ENCODE measurements at places on chromosomes 3 and 15.

DNA sequence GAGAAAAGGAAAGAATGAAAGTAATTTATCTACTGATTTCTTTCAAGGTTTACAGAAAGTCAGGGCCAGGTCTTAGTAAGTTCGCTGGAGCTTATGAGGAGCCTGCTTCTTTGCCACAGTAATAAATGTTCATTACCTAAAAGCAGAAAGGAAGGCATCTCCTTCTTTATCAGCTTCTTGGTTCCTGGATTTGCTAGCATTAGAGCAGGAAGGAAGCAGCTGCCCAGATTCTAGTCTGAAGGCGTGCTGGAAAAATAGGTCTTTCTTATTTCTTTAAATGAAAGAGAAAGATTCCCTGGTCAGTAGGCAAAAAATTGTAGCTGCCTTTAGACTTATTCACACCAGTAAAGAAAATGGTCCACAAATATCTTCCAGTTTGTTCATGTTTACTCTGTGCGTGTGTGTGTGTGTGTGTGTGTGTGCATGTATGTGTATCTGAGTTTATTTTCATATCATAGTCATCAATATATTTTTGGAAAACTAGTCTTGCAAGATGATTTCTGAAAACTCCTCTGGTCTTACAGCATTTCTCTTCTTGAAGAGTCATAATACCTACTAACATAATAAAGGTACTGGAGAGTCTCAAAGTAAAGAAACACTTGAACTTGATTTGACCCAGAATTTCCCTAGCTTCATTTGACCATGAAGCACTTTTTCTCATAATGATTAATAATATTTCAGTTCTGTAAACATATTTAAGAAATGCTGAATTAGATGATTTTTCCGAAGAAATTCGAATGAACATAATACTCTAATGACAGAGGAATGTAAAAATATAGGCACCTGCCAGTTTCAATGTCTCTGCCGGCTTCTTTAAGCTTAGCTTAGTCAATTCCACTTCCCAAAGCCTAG, 255.3 kb upstream of the ZPLD1 start:
- DNase-seq: peak; percentile 74

DNA sequence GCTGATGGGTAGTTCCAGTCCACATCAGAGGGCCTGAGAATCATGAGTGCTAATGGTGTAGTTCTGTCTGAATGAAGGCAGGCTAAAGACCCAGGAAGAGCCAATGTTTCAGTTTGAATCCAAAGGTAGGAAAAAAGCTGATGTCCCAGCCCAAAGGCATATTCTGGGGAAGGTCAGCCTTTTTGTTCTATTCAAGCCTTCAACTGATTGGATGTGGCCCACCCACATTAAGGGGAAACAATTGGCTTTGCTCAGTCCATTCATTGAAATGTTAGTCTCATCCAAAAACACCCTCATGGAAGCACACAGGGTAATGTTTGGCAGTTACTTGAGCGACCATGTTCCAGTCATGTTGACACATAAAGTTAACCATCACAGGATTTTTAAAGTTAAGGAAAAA, 25.9 kb downstream of the EPHB1 start:
- no peak for DNase-seq

DNA sequence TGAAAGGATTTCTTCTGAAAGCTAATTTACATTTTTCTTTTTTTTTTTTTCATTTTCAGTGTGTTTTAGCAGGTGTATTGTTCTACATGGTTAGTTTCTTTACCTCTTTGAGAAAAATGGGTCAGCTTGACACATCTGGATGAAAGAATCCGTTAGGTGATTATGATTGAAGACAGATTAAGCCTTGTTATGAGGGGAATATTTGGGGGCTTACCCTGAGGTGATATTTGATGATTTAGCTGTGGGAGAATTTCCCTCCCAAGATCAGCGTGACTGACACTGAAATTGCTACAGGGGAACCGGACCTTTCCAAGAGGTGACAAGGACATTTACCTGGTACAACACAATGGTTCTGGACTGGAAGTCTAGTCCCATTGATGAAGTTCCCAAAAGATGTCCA, 147.5 kb downstream of the NFKBIZ start:
- no peak for DNase-seq

- no peak for DNase-seq
Observed at GRCh38 chr15:97140216-97140615, 809.7 kb downstream of the NR2F2 start.

- no peak for DNase-seq
Observed at GRCh38 chr3:164064298-164064697, 1014.0 kb downstream of the SI start.

DNA sequence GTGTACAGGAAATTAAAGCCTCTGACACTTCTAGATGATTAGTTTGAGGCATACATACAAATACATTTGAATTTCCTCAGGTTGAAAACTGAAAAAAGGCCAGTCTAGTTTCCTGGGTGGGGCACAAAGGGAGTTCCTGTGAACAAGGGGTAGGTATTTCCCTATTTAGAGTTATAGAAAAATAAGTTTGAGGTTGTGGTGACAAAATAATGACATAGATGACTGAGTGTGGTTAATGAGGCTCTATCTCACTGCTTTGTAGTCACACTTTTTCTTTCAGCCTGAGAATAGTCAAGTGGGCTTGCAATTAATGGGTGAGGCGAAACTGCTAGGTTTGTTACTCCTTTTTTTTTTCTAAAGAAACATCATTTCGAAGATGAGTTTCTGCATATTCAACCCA, 4.3 kb downstream of the SLCO3A1 start:
- no peak for DNase-seq

GRCh38 chr3:41129731-41130130, 69.6 kb upstream of the CTNNB1 start:
- peak; percentile 19 for DNase-seq

DNA sequence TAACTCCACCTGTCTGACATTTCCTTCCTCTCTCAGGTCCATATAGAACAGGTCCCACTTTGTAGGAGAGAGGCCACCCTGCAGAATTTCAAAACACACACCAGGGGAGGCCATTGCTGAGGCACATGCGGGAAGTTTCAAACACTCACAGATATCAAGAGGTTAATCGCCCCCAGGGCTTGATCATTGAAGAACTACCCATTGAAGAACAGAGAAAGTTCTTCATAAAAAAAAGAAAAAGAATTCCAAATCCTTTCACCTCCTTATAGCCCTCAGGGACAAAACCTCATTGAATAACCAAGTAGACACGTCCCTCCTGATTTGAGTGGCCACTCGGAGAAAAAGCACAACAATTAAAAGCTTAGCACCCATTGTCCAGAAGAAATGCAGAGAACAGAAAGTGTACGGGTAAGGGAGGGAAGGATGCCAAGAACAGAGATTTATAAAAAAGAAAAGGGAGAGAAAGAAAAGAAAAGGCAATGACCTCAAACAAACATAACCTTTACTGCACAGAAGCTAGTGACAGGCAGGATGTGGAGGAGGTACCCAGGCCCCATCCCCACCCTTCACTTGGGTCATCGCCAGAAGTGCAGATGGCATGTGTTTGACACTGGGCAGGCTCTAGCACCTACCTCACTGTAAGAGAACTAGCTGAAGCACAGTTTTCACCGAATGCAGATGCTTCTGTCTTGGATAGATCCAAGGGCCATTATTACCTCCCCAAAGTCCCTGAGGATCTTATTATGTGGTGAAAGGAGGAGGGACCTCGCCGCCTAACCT, 112.3 kb upstream of the HES1 start:
- DNase-seq: no peak

DNA sequence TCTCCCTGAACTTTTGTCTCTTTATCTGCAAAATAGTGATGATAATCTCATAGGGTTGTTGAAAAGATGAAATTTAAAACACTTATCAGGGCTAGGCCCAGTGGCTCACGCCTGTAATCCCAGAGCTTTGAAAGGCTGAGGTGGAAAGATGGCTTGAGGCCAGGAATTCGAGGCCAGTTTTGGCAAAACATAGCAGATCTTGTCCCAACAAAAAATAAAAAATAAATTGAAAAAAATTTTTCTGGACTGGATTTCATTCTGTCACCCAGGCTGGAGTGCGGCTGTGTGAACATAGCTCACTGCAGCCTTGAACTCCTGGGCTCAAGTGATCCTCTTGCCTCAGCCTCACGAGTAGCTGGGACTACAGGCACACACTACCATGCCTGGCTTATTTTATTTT, 29.6 kb downstream of the LMLN start:
- DNase-seq: no peak

DNA sequence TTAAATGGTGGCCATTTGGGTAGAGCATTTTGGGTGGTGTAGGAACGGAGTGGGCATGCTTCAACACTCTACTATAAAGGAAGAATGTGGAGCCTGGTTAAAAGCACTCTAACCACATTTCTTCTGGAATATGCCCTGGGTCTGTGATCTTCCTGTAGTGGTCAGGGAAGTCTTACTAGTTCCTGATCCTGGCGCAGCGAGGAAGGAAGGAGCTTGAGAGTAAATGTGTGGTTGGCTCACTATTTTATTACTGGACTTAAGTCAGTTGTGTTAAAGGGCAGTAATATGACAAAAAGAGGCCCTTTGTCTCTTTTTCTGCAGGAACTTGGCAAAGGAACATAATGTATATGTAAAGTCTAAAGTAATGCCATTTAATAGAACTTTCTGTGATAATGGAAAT, 197.6 kb upstream of the ZPLD1 start:
- no peak for DNase-seq

Measured in renal cortical epithelial cell (primary cell).